ENCODE measurements at places on chromosomes 1 and 21.

- no peak for DNase-seq
Observed at GRCh38 chr1:96159379-96159778, 562.2 kb upstream of the PTBP2 start.

GRCh38 chr21:34545079-34545884 is 33.3 kb upstream of the KCNE1 start:
- no peak for DNase-seq

- DNase-seq = no peak
Observed at GRCh38 chr1:72482736-72483413, 200.5 kb upstream of the NEGR1 start.

GRCh38 chr1:29195881-29196291 is 14.2 kb upstream of the SRSF4 start:
- no peak for DNase-seq

DNA sequence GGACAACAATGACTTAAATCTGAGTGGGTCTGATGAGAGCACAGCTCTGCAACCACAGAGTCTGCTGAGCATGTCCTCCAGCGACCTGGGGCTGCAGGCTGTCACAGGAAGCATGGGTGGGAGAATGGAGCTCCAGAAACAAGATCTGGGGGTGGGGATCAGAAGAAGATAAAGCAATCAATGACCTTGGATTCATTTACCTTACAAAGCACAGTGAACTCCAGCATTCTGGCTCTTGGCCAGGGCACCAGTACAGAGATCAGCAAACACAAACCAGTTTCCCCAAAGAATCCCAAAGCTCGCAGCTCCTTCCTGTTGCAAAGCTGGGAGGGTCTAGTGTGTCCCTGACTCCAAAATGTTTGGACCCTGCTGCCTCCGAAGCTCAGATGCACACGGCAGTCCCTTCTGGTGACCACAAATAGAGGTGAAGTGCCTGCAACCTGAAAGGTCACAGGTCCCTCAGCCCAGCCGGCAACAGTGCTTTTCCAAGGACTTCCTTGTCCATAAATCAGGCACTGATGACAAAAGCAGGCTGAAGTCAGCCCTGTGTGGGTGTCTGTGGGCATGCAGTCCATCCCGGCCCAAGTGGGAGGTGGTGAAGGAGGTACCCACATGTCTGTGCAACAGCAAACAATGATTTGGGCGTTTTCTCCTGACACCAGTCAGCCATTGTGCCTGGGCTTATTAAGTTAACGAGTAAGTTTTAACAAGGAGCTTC is 76.1 kb downstream of the SH3BGR start:
- DNase-seq = no peak

- DNase-seq = no peak
Observed at GRCh38 chr1:205444931-205445645, 10.8 kb downstream of the BLACAT1 start.

DNA sequence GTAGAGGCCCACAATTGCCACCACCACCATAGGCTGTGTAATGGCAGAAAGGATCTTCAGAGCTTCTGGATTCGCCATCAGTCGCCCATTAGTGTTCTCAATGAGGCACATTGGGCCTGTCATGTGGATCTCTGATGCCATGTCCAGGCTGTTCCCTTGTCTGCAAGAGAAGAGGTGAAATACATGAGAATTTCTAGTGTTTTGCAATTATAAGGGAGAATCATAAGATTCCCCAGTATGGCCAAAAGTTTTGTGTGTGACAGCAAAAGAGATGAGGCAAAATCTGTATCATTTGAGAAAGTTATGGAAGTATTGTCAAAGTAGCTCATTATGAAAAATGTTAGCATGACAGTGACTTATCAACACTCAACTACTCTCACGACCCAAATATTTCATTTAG is 1.9 kb downstream of the GBP1 start:
- no peak for DNase-seq

All from right renal pelvis (tissue), 4 donors.